ENCODE measurements at places on chromosomes 4 and X. TPM values are rescaled to one million over a fixed set of nuclear protein-coding genes. Genes with fewer than 3 reads are reported as not detected.

GRCh38 chr4:1990348-1990645 is 18.5 kb downstream of the NELFA start:
- no peak for DNase-seq

DNA sequence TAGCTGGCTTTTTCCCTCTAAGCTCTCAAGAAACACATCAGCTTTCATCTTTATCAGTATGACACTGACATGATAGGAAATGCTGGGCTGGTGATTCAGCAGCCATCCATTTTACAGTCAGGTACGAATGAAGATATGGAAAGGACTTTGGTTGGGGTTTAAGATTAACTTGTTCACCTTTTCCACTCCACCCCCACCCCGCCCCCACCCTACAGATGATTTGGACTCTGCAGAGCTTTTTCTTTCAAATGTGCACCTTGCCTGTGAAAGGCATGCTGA is 132.6 kb downstream of the AKAP4 start:
- no peak for DNase-seq

DNA sequence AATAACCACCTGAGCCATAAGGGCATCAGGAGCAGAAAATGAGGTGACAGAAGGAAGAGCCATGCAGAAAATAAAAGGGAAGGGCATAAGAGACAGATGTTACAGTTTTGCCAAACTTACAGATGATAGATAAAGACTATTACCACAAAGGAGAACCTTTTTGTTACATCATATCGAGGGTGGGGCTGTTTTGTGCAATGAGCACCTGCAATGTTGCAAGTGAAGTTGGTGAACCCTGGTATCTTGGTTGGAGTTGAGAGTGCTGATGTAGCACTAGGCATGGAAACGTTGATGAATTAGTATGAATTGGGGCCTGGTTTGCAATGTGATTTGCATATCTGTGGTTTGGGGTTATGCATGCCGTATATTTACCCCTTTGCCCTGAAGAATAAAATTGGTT is 119.8 kb upstream of the TEX13D start:
- peak; percentile 53 for DNase-seq

GRCh38 chr4:101981756-101982155 is 191.2 kb downstream of the BANK1 start:
- DNase-seq = no peak

DNA sequence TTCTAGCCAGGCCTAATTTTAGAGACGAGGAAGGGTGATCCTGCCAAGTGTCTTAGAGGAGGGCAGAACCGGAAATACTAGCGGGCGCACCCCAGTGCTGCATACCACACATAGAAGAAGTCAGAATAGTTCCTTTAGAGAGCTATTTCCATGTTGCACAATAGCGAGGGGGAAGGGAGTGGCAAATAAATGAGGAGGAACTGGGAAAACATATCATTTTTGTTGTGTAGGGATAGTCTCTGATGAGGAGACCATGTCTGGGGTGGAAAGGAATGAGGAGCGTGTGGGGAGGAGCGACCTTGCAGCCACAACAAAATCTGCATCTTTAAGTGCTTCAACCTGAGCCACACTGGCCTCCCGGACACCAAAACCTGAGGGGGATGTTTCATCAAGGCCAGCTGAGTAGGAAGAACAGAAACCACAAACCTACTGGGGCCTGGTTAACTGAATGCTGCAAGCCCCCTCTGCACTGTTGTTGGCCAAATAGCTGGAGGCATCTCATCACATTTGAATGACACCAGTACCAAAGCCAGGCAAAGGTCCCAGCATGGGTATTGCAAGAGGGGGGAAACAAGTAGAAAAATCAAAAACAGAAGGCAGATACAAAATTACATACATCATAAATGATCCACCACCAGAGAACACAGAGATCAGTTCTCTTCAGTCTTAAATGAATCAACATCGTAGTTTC is 26.7 kb upstream of the C1QTNF7 start:
- DNase-seq = peak; percentile 44

DNA sequence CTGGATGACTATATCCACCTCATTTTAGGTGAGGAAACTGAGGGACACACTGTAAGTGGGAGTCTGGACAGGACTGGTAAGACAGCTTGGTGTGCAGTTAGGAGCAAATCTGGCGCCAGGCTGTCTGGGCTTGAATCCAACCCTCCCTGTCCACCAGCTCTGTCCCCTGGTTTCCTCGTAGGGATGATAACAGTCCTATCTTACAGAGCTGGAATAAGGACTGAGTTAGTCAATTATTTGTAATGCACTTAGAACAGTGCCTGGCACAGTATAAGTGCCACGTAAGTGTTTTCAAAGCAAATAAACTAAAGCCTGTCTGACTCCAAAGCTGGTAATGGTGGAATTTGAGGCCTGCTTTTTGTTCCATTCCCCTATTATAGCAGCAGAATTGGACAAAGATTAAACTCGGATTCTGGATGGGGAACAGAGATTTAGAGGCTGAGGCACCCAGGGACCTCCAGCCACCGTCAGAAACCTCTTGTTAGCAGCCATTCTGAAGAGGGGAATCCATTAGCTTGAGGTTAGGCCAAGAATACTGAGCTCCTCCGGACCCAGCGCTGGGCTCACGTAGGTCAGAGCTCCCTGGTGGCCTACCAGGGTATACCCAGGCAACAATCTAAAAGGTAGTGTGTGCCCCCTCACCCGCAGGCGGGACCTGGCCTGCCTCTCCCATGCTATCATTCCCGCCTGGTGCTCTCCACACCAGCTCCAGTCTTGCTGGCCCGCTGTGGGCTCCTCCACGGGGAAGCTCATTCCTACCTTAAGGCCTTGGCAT is 102.1 kb downstream of the UCHL1 start:
- DNase-seq = no peak

DMRTC1 gene
- not detected for total RNA-seq

TRAM1L1 gene
- not detected for total RNA-seq

STARD8 gene
- 0.06 TPM for total RNA-seq

GRIA3 gene
- total RNA-seq = not detected

Data from activated CD4-positive, alpha-beta T cell treated with anti-CD3 and anti-CD28 coated beads, Interleukin-2, amount 10 ng/mL, durations not matched to agents 7 days and 5 days (primary cell).